Midbrain (tissue), 1 donor: ENCODE measurements at places on chromosomes 2 and 18.

- no peak for DNase-seq
Observed at GRCh38 chr2:48228345-48228684, 301.6 kb upstream of the STON1 start.

- no peak for DNase-seq
Observed at GRCh38 chr18:49768051-49768391, 45.3 kb downstream of the ACAA2 start.

DNA sequence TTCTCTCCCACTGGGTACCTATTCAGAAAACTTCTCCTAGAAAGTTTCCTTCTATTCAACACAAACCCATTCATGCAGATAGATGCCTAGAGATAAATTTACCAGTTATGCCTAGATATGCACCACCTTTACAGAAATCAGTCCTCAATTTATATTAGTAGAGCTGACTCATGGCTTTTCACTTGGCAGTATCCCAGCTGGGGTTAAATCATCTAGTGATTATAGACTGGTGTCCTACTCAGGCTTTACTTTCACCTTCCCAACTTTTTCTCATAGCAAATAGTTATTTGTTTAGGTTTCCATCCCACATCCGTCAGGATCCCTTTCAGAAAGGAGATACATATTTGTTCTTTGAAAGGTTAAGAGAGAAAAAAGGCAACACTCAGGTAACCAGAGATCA is 124.5 kb downstream of the AQP4 start:
- DNase-seq: no peak

- no peak for DNase-seq
Observed at GRCh38 chr2:203352604-203353255, 24.5 kb downstream of the ABI2 start.

GRCh38 chr18:62763101-62763521 is 47.8 kb downstream of the PHLPP1 start:
- no peak for DNase-seq
